ENCODE measurements at places on chromosomes 1 and 21.

DNA sequence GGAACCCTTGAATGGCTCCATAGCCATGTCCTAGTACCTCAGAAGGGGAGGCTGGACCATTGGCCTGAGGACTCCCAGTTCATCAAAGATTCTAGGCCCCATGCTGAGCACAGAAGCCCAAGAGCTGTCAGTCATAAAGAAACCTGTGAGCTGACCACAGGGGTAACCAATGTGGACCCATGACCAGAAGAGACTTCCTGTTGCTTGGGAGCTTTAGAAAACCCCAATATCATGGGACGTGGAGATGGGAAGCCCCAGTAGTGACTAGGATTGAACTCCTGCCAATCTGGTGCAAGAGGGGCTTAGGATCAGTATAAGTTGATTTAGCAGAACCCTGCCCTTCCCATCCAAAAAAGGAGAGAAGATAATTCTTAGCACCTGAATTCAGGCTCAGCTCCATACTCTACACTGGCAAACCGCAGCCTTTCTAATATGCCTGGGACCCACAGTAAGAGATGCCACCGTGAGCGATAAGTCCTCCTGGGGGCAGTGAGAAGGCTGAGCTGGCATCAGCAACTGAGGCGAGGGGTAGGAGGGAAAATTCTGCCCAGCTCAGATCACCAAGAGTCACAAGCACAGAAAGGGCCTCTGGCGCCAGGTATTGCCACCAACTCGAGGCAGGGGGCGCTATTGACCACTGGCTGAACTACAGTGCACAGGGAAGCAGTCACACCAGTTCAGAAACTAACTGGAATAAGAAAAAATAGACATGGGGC is 108.9 kb downstream of the CAPN8 start:
- peak; percentile 81 for DNase-seq

DNA sequence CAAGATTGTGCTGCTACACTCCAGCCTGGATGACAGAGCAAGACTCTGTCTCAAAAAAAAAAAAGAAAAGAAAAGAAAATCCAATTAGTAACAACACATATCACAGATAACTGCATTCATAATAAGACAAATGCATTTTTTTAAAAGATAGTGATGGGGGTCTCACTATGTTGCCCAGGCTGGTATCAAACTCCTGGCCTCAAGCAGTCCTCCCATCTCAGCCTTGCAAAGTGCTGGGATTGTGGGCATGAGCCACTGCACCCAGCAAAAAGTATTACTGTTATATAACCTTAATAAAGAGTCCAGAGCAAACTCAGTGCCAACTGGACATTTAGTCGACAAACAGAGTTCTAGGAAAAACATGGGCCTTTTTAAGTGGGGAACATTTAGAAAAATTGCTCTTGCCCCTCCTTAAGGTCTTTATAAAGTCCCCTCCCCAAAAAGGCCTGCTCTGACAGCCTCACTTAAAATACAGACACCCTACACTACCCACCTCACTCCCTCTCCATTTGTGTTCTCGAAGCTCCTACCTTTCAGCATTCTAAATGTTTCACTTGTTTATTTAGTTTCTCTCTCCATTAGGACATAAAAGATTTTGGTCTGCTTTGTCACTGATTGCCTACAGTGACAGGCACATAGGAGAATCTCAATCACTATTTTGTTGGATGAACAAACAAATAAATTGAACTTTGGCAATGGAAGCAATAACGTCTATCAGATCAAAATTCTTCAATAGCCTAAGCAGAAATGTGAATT is 7.5 kb downstream of the ABCB10 start:
- no peak for DNase-seq

DNA sequence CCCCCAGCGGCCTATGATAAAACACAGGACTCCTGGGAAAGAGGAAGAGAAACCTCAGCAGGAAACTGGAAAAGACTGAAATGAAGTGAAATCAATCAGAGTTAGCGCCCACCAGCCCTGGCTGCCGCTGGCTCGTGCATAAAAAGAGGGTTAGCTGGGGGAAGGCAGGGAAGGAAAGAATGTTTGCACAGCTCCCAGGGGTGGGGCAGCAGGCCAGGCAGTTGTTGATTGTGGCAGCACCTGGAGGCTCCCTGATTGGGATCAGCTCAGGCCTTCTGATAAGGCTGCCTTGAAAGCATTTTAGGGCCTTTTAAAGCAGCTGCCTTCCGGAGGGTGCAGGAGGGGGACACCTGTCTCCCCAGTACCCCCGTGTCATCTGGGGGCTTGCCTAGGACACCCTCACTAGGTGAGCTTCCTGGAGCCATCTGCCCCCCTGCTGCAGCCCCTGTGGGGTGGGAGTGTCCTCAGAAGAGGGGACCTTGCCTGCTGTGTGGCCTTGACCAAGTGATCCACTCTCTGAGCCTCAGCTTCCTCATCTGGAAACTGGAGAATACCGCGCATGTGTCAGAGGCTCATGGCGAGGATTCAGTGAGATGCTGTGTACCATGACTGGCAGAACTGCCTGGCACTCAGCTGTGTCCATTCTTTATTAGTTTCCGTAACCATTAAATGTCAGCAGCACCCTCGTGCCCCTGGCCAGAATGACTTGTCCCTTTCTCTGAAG is 6.6 kb downstream of the EPHB2 start:
- DNase-seq: no peak

DNA sequence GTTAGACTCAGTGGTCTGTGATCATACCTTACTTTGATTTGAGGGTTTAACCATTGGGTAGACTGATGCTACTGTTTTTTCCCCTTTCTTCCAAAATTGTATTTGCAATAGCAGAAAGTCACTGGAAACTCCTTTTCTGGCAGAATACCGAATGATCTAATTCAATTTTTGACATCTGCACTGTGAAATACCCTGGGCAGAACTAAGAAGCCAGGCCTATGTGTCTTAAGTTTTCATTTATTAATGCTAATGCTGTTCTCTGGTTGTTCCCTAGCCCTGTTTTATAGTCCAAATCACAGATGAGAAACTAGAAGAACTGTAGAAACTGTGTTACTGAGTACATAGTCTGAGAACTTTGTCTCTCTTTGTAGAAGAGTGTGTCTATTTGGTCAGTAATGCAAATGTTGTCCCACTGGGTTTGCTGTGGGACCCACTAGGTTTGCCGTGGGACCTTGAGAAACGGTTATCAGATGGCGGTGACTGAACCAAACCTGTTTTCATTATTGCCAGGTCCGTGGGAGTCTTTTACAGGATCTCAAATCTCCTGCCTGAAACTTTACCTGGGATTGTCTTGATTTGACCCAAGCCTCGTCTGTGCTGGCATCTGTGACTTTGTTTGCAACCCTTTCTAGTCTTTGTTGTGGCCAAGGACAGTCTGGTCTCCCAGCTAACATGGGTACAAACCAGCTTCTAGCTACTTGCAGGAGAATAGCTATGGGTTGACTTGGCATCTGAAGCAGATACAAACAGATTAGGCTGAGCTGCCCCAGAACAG is 41.4 kb downstream of the PEX14 start:
- DNase-seq: no peak

DNA sequence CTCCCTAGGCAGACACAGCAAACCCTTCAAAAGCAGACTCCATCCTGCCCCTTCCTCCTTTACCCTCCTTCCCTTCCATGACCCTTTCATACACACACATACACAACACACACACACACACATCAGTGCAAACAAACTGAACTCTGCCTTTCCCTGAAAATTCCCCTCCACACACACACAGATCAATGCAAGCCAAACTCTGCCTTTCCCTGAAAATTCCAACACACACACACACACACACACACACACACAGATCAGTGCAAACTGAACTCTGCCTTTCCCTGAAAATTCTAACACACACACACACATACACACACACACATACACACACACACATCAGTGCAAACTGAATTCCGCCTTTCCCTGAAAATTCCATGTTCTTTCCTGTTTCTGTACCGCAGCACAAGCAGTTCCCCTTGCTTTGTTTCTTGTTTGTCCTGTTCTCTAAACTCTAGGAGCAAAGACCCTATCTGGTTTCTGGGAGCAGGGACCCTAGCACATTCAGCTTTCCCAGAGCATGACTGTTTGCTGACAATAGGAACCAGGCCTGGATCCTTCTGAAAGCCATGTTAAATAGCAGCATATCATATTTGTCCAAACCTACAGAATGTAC is 91.0 kb downstream of the PTPN14 start:
- no peak for DNase-seq

DNA sequence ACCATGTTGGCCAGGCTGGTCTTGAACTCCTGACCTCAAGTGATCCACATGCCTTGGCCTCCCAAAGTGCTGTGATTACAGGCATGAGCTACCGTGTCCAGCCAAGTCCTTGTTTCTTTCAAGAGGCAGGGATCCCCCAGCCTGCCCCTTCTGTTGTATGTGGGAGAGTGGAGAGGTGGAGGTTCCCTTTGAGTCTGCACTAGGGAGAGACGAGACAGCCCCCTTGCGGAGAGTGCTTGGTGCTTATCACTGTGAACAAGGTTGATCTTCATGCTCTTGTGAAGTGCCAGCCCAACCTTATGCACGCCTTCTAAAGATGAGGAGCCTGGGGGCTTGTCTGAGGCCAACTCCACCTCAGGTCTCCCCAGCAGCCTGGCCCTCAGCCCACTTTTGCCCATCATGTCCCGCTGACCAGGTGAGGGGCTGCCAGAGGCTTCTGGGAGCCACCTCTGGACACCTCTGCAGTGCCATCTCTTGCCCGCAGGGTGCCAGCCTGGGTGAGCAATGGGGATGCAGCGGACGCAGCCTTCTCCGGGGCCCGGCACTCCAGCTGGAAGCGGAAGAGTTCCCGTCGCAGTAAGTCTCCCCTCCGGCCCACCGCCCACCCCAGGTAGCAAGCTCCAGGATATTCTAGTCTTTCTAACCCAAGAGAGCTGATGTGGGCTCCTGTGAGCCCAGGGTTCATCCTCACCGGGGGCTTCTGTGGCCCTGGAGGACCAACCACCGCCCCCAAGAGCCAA is 62.3 kb downstream of the ARHGEF10L start:
- no peak for DNase-seq

DNA sequence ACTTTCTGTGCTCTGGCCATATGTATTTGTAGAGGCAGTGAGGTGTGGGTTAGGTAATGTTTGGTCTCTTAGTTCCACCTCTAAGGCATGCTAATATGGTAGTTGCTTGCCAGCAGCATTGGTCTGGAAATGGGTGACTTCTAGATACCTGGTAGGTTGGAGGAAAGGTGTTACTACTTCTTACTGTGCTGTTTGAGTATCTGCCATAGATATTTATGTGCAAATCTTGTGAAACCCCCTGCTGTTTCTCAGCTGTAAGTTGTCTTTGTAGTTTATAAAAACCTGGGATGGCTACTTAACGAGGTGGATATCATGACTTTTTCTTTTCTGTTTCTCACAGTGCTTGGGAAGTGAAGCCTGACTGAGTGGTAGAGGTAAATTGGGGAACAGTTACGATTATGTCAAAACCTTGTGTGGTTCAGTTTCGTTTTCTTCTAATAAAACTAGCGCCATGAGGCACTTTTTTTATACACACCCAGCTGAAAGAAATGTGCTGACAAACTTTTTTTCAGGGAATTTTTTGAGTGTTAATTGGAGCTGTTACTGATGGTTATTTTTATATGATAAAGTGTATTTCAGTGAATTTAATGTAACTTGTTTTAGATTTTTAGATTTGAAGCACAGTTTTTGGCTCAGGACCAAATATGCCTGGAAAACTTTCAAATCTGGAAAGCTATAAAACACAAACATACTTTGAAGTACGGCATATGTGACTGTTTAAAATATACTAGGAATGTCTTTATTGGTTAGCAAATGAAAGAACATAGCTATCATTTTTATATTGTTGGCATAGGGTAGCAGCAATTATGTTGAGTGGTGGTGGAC is 42.1 kb downstream of the CAMSAP2 start:
- no peak for DNase-seq

DNA sequence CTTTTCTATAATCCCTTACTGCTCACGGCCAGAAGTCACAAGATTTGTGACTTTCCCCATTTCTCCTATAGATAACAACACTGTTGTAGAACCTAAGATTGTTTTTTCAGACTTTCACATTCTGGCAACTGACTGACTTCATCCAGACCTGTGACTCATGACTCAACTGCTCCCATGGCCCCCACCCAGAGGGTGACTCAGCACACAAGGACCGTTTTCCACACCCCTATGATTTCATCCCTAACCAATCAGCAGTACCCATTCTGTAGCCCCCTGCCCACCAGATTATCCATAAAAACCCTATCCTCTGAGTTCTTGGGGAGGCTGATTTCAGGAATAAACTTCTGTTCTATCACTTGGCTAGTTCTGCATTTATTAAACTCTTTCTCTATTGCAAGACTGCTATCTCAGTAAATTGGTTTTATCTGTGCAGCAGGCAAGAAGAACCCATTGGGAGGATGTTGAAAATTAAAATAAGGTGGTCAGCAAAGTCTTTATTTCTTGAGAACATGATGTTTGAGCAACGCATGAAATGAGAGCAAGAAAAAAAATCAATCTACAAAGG is 79.7 kb downstream of the NGF start:
- no peak for DNase-seq

DNA sequence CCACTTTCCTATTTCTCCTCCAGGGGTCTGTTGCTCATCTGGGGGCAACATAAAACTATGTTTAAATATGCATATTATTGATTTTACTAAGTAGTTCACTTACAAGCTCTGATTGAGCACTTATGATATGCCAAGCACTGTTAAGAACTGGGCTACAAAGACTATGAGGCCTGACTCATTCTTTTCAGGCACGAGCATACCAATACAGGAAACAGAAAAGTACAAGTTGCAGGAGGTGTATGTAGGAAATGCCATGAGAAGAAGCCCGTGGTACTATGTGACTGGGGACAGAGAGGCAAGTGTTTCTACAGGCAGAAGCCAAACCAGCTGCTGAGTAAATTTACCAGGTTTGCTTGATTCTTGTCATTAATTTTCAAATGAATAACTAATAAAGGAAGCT is 120.4 kb upstream of the PTGFR start:
- no peak for DNase-seq

DNA sequence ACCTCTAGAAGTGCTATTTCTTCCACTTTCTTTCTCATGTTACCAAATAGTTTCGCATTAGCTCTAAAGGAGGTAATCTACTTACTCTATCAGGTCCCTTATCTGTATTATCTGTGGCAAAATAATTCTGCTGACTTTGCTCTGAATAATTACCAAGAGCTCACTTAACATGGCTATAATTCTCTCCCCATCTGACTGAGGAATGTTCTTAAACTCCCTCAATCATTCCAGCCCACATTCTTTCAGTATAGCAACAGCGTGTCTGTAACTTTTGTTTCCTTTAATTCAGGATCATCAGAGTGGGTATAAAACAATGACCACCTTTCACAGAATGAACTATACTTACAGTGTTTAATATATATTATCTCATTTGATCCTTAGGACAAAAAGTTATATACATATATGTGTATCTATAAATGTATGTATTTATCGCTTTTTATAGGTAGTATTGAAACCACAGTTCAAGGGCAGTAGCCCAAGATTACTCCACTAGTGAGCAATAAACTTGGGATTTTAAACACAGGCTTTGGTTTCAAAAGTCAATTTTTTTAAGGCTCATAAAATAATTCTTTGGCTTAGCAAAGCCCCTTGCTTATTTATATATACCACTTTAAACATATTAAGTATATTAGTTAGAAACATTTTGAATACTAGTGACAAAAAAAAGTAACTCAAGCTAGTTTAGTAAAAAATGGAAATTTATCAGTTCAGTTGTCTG is 36.1 kb upstream of the ST6GALNAC3 start:
- DNase-seq: no peak

GRCh38 chr1:10621906-10622305 is 147.2 kb downstream of the PEX14 start:
- DNase-seq: no peak

Data from HEK293T (cell line).